ENCODE measurements at places on chromosomes 16 and 17.
A peak's percentile ranks its signal among the peaks of the same experiment; 100 is the strongest.

DNA sequence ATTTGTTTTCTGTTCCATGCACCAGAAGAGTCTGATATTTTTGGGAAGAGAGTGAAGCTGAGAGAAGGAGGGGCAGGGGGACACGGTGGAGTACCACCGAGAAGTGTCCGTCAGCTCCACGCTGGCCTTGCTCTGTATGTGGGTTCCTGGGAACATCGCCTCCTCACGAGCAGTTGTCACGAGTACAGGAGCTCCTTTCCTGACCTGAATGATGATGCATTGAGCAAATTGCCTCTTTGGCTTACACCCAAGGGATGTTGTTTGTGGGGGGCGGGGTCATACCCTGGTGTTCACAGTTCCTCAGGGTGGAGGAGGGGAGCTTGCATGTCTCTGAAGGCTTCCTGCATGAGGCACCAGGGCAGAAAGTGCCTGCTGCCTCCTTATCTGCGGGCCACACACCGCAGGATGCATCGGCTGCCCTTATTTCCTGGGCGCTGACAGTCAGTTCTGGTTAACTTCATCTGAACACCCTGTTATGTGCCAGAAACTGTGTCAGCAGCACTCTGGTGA lies 36.2 kb downstream of the RGS9 start:
- peak; percentile 53 for DNase-seq

- DNase-seq: no peak
These were observed 5.9 kb downstream of the CYGB start for GRCh38 chr17:76531486-76532038.

GRCh38 chr16:28884045-28884444 lies 5.8 kb downstream of the ATP2A1 start:
- no peak for DNase-seq

DNA sequence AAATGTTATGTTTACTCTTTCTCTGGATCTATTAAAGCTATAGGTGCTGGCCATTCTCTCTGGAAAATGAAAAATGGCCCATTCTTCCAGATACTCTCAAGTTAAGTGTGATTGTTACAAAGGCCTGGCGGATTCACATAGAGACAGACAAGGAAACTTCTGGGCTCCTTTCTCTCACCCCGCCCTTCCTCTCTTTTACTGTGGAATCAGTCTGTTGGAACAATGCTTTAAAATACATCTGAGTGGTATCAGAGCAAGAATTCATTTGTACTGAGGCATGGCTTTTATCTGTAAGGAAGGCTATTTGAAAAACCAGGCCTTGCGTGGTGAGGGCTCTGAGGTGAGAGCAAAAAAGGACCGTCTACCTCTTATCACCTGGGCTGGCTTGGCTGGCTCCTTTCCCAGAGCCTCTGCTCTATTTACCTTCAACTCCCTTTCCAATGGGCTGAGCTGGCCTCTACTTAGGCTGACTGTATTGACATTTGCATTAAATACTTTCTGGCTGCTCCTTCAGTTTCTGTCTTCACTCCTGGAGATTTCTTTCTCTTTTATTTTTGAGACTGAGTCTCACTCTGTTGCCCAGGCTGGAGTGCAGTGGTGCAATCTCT lies 274.0 kb downstream of the PHKB start:
- no peak for DNase-seq

DNA sequence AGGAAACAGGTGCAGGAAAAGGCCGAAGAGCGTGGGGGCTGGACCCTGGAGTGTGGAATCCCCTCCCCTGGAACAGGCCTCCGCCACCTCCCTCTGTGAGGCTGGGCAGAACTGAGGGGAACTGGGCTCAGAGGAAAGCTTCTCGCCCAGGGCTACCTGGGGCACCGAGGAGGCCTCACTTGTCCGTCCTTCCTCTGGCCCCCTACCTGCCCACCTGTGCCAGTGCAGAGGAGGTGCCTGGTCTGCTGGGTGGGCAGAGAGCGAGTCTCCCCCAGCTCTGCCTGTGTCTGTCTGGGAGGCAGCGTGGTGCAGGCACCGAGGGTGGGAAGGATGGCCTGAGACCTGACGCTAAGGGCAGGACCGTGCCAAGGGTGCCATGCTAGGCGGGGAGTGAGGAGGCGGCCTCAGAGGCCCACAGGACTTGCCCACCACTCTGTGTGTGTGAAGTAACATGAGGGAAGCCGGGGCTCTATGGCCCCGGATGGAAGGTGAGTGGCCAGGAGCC lies 42.2 kb downstream of the ZFPM1 start:
- no peak for DNase-seq

- DNase-seq: no peak
These were observed 746 bp downstream of the GNAO1 start for GRCh38 chr16:56191835-56192634.

- DNase-seq: peak; percentile 12
These were observed 294.1 kb downstream of the BCAS3 start for GRCh38 chr17:60971515-60972369.

- no peak for DNase-seq
These were observed 346.6 kb downstream of the SNX29 start for GRCh38 chr16:12323007-12323758.

Data from CD4-positive, alpha-beta T cell (primary cell).